ENCODE measurements at places on chromosomes 2 and 18.
A peak's percentile ranks its signal among the peaks of the same experiment; 100 is the strongest.

- no peak for DNase-seq
Observed at GRCh38 chr2:217258170-217258569, 398.3 kb upstream of the TNP1 start.

- DNase-seq, result no peak
Observed at GRCh38 chr2:54295911-54296310, 39.9 kb upstream of the TSPYL6 start.

DNA sequence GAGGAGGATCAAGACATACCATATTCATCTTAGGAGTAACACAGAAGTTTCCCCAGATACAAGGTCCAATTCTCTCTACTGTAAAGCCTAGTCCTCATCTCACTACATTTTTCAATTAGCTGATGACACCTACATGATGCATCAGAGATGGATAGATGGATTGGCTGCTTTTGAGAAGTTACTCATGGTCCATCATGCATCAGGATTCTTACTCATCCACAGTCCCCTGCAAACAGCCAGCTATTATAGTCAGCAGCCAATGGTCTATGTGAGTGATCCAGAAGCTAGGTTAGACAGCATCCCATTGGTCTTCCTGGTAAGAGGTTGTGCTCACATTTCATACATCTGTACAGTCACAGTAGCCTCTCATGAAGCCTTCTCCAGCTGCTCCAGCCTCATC lies 154.5 kb upstream of the NRP2 start:
- DNase-seq, result no peak

DNA sequence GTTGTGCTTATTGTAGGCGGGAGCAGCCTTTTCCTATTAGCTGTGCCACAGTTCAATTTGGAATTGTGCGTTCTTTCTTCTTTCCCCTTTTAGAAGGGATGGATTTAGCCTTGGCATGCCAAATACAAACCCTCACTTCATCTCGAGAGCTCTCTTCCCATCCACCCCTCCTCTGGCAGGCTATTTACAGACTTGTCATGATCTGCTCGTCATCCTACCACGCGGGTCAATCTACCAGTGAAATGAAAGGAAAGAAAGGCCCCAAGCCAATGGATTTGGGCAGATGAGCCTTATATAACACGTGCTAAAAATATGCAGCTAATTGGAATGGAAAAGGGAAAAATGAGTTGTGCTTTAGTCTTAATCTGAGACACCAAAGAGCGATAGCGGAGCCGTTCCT lies 277.5 kb downstream of the PRKCE start:
- DNase-seq, result no peak

DNA sequence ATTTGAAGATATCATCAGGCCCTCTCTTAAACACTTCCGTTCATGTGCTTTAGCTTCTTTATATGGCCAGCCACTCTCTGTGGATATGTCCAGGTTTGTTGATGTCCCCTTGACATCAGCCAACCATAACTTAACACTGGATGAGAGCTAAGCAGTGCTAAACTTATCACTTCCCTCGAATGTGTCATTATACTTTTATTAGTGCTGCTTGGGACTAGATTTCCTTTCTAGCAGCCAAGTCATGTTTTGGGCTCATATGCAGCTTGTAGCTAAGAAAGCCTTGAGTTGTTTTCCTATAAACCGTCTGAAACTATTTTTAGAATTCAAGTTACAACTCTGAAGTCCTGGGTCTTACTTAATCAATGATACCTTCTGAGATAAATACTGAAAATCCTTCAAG lies 144.8 kb upstream of the TNP1 start:
- DNase-seq, result no peak

DNA sequence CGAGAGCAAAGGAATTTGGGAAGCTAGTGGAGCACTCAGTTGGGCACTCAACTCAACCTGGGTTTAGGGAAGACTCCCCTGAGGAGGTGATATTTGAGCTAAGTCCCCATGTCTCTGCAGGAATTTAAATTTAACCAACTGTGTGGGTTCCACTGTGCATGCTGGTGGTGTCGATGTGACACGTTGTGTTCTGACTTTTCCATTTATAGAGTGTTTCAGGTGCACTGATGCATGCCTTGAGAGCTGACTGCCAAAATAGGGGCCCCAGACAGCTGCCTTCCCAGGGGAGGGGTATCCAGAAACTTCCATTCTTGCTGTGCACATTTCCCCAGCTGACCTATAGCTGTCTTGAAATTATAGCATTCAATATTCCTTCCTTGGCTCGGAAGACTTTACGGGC lies 63.7 kb upstream of the BCL2L11 start:
- no peak for DNase-seq

DNA sequence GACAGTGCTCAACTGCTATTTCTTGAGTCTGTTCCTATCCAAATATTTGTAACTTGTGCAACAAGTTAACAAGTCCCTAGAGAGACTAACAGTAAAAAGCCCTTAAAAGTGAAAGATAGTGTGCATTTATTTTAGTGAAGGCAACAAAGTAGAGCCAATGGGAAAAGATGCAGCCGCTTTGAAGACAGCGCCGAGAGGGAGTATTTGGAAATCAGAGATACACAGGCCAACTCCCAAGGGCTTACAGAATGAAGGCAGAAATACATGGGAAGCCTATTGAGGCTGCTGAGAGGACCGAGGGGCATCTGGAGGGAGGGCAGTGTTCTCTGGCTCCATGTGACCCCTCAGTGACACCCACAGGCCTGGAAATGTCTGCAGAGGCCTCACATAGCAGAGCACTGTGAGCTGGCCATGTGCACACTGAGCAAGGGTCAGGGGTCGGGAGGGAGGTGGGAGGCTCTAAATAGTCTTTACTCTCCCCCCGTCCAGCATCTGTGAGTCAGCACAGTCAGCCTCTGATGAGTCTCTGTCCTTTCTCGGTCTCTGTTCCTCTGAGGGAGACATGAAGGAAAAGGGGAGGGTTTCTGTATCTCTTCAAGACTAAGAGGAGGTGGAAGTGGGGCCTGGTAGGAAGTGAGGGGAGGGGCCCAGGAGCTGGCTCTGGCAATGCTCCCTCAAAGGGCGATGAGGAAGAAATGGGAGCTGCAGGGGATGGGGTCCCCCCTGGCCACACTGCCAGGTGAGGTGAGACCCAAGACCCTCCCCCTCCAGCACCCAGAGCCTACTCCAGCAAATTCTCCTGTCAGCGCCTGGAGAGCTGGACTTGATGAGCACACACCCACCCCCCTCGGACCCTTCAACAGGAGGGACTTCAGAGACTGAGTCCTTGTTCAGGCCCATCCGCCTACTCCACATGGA lies 133.6 kb downstream of the SP3 start:
- DNase-seq, result no peak

DNA sequence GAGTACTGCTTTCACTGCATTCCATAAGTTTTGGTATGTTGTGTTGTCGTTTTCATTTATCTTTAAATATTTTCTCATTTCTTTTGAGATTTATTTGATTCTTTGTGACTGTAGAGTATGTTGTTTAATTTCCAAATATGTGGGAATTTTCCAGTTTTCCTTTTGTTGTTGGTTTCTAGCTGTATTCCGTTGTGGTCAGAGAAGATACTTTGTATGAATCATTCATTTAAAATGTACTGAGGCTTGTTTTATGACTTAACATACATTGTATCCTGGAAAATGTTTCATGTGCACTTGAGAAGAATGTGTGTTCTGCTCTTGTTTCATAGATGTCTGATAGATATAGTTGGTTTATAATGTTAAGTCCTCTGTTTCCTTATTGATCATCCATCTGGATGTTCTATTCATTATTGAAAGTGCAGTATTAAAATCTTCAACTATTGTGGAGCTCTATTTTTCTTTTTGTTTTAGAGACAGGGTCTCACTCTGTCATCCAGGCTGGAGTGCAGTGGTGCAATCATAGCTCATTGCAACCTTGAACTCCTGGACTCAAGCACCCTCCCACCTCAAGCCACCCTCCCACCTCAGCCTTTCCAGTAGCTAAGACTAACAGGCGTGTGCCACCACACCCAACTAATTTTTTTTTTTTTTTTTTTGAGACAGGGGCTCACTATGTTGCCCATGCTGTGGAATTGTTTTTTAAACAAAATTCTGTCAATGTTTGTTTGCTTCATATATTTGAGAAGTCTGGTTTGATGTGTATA lies 96.8 kb downstream of the TAF4B start:
- DNase-seq, result no peak

- no peak for DNase-seq
Observed at GRCh38 chr2:138238908-138239307, 262.7 kb upstream of the SPOPL start.

GRCh38 chr2:208254118-208254870 lies 577 bp downstream of the IDH1 start:
- peak; percentile 82 for DNase-seq

DNA sequence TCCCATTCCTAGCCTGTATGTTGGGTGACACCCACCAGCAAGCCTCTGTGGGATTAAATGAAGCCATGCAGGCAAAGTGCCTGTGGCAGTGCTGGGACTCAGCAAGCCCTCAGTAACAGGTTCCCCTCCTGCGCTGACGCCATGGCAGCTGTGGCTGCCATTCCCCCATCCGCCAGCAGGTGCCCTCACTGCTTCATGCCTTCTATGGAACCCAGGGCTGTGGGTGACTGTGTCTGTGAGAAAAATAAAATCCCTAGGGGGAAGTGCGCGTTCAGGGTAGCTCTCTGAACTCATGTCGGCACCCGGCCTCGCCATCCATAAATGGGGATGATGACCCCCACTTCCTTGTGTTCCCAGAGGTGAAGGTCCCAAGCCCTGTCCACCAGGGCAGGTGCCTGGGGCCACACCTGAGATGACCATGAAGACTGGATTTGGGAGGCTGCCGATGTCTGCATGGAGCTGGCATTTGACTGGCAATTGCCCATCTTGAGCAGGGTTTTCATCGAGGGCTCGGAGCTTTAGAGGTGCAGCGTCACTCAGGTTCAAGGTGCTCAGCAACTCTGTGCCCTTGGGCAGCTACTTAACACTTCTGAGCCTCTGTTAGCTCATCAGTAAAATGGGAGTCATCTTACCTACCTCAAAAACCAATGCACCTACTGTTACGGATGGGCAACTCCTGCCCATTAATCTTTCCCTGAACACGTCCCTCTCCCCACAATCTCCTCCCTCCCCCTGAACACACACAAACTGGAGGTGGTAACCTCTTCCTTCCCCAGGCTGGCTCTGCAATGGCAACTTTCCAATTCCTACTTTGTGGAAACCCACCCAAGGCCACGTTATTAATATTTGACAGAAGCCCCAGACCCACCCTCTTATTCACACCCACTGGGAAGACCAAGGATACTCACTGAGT lies 2.9 kb upstream of the MAL start:
- peak; percentile 66 for DNase-seq

GRCh38 chr2:20125164-20125563 lies 73.7 kb upstream of the LAPTM4A start:
- DNase-seq, result no peak

GRCh38 chr2:42268528-42269151 lies 92.4 kb downstream of the COX7A2L start:
- no peak for DNase-seq

GRCh38 chr2:182482511-182482910 lies 55.7 kb upstream of the PDE1A start:
- no peak for DNase-seq

DNA sequence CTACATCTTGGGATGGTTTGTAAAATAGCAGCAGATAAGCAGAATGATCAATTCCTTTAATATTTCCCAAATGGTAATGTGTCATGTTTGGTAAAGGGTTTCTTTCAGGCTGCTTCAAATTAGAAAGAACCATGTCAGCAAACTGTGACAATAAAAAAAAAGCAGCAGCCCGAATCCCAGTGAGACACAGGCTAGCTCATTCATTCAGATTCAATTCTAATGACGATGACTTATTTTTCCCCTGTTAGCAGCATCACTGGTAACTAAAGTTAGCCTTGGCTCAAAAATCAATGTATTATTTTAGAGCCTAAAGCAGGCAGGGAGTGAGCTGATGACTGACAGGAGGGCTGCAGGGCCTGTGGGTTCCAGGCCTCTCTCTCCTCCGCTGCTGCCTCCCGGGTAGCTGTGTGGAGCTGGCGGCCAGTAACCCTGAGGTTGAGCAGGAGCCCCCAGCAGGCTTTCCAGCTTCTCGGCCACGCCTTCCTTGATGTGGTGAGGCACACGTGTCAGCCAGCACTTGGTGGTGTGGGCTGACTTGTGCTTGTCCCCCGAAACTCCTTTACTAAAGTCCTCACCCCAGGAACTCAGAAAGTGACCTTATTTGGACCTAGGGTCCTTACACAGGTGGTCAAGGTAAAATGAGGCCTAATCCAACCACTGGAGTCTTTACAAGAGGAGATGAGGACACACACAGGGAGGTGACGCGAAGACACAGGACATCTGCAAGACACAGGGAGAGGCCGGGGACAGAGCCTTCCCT lies 120.5 kb upstream of the HS6ST1 start:
- no peak for DNase-seq

GRCh38 chr2:139626128-139626527 lies 845.9 kb upstream of the NXPH2 start:
- no peak for DNase-seq

- no peak for DNase-seq
Observed at GRCh38 chr2:105384216-105384615, 14.6 kb downstream of the FHL2 start.

DNA sequence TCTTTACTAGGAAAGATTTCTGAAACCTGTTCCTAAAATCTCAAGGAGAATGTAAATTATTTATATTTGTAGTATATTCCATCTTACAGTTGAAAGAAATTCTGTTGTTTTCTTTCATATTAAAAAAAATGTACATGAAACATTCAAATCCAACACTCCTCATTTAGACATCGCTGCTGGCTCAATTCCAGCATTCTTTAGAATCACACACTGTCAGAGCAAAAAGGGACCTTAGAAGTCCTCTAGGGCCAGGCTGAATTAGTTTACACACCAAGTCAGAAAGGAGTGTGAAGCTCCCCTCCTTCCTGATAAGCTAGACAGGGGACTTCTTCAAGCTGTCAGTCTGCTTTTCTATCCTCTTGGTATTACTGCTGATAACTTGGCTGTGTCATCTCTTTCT lies 158.6 kb upstream of the LTBP1 start:
- DNase-seq, result no peak

DNA sequence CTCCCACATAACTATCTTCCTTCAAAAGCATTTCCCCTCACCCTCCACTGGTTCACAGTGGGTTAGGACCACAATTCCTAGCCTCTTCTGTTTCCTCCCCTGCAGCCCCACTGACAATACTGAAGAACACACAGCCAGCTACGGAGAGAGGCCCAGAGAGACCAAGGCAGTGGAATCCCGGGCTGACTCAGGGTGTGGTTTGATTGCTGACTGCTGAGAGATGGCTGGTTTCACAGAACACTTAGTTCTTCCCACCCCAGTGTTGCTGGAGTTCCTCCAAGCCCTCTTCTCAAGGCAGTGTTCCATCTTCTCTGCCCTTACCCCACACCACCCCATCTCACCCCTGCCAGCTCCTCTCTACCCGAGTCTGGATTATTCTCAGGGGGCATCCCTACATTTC lies 43.3 kb upstream of the ZFP36L2 start:
- no peak for DNase-seq
